ENCODE measurements at places on chromosomes 11 and 22. TPM values are rescaled to one million over a fixed set of nuclear protein-coding genes. Genes with fewer than 3 reads are reported as not detected.

- H3K36me3 ChIP-seq = peaks cover 59% of the 10 kb centered on the region
- H3K27me3 ChIP-seq = no peaks in the 10 kb centered on the region
- peak overlapping the region; percentile 62 for H3K4me3 ChIP-seq
- H3K27ac ChIP-seq = peak overlapping the region; percentile 79
- peaks cover 97% of the 10 kb centered on the region for H3K4me1 ChIP-seq
- DNase-seq = peak; percentile 60
Observed at GRCh38 chr22:36356708-36357624, 30.8 kb downstream of the MYH9 start.

GRCh38 chr11:104095791-104096190, 59.4 kb downstream of the DDI1 start:
- no peaks in the 10 kb centered on the region for H3K36me3 ChIP-seq
- no peaks in the 10 kb centered on the region for H3K27me3 ChIP-seq
- no peak overlapping the region for H3K27ac ChIP-seq
- no peaks in the 10 kb centered on the region for H3K4me1 ChIP-seq

DNA sequence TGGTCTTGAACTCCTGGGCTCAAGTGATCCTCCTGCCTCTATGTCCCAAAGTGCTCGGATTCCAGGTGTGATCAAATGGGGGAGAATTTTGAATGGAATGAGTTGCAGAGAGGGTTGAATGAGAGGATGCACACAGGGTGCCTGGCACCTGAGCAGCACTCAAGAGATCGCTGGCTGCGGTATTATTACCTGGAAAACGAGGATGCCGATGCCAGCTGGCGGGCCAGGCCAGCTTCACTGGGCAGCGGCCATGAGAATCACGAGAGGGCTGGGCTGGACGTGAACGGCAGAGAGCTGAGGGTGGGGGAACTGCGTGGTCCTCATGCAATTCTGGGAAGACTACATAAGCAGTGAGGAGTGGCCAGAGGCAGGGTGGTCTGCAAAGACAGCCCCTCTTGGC, 2.9 kb downstream of the MGAT3 start:
- H3K4me3 ChIP-seq = no peak overlapping the region
- DNase-seq = no peak
- H3K27ac ChIP-seq = no peak overlapping the region
- H3K4me1 ChIP-seq = peaks cover 6% of the 10 kb centered on the region

DNA sequence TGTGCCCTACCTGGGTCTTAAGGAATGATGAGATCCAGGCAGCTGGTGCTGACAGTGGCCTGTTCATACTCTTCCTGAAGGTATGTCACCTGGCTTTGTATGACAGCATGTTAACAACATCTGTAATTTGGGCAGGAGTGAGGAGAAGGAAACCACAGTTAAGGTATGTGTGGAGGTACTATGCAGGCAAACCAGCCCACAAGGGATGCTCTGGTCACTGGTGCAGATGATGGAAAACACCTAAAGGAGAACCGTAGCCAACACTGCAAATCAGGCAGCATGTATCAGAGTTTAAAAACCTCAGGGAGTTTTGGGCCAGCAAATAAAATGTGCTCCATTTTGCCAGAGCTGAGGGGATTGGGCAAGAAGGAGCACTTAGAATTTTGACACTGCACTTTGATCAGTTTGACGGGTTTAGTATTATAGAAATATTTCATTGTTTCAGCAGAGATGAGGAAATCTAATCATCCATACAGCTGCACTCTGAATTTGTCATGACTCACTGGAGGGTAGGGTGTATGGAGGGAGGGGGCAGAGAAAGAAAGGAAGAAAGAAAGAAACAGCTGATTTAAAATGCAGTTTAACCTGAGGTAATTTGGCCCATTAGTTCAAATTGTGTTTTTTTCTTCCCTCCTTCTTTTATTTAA, 260.9 kb downstream of the KIRREL3 start:
- no peak overlapping the region for H3K4me3 ChIP-seq
- H3K27me3 ChIP-seq = peaks cover 7% of the 10 kb centered on the region
- H3K36me3 ChIP-seq = no peaks in the 10 kb centered on the region
- no peak overlapping the region for H3K27ac ChIP-seq
- DNase-seq = no peak

DNA sequence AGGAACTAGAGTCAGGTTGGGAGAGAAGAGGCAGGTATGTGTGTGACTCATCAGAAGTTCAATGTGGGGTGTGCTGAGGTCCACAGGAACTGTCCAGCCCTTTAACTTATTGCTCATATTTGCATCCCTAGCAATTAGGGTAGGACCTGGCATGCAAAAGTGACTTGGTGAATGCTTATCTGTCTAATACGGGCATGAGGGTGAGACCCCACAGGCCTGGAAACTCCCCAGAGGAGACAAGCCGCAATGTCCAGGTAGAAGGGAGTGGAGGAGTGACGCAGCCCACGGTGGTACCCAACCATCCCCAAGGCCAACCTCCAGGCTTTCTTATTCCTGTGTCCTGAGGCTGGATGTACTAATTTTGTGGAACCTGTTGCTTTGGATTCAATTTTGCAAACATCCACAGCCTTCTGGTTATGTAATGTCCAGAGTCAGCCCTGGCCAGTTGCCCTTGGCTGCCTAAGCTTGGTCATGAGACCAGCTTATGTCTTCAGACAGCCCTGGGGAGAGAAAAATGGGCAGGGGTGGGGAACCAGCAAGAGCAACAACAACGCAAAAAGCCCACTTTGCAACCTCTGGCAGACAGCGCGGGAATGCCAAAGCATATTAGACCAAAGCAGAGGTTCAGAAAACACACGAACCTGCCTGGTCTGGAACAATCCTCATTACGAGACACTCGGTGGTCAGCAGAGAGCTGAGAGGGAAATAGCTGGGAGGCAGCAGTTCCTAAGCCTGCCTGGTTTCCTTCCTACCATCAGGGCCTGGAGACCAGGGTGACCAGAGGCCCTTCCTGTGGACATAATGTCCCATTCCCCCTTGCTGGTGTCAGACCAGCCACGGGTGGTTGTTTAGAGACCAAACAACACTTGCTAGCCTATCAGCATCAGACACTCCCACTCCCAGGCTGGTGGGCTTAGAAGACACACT, 49.3 kb downstream of the TIMP3 start:
- DNase-seq = no peak
- no peak overlapping the region for H3K27ac ChIP-seq
- H3K27me3 ChIP-seq = no peaks in the 10 kb centered on the region
- H3K4me3 ChIP-seq = no peak overlapping the region

RAG2 gene
- not detected for total RNA-seq

- DNase-seq = no peak
- peak overlapping the region; percentile 76 for H3K27ac ChIP-seq
- peaks cover 55% of the 10 kb centered on the region for H3K36me3 ChIP-seq
- peaks cover 93% of the 10 kb centered on the region for H3K4me1 ChIP-seq
Observed at GRCh38 chr22:30312053-30312452, 14.7 kb downstream of the TBC1D10A start.

DNA sequence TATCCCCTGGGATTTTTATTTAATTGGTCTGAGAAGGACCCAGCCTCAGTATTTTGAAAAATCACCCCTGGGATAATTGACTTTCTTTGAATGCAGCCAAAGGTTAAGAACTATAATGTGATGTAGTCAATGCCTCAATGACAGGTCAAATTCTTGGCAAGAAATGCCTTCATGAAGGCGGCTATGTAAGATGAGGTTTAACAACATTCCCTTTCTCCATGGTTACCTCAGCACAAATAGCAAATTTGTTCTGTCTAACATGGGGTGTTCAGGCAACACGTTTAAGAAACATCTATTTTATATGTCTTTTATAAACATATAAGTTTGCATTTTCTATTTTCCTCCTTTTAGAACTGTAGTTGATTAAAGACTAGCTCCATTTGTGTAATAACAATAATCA, 5.3 kb downstream of the SLN start:
- no peak overlapping the region for H3K27ac ChIP-seq
- no peak overlapping the region for H3K4me3 ChIP-seq
- H3K4me1 ChIP-seq = no peaks in the 10 kb centered on the region
- peaks cover 36% of the 10 kb centered on the region for H3K27me3 ChIP-seq
- DNase-seq = no peak

DNA sequence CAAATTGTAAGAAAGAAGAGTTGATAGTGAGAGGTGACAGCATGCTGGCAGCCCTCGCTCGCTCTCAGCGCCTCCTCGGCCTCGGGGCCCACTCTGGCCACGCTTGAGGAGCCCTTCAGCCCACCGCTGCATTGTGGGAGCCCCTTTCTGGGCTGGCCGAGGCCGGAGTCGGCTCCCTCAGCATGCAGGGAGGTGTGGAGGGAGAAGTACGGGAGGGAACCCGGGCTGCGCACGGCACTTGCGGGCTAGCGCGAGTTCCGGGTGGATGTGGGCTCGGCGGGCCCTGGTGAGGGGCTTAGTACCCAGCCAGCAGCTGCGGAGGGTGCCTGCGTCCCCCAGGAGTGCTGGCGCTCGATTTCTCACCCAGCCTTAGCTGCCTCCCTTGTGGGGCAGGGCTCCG, 539.7 kb upstream of the CCDC179 start:
- H3K4me1 ChIP-seq = no peaks in the 10 kb centered on the region
- H3K36me3 ChIP-seq = no peaks in the 10 kb centered on the region
- DNase-seq = no peak
- no peaks in the 10 kb centered on the region for H3K27me3 ChIP-seq
- H3K4me3 ChIP-seq = no peak overlapping the region
- H3K27ac ChIP-seq = no peak overlapping the region

DNA sequence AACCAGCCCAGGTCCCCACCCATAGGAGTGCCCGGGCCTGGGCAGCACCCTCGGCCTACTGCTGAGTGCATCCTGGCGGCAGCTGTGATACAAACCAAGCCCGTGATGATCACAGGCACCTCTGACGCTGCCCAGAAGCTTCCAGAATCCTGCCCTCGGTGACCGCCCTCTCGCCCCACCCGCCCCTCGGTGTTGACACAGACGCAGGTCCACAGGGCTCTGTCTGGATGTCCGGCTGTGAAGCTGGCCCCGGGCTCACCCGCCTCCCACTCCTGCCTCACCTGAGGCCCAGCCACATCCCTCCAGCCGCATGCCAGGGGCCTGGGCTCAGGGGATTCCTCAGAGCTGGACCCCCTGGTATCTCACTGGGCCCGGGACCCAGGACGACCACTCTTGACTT, 191.0 kb downstream of the BRD1 start:
- H3K27me3 ChIP-seq = no peaks in the 10 kb centered on the region
- H3K4me3 ChIP-seq = no peak overlapping the region
- DNase-seq = no peak
- H3K4me1 ChIP-seq = no peaks in the 10 kb centered on the region

- H3K27ac ChIP-seq = no peak overlapping the region
- no peak overlapping the region for H3K4me3 ChIP-seq
- no peaks in the 10 kb centered on the region for H3K27me3 ChIP-seq
- H3K36me3 ChIP-seq = no peaks in the 10 kb centered on the region
- DNase-seq = no peak
Observed at GRCh38 chr11:43138621-43139140, 173.1 kb upstream of the API5 start.

APOL5 gene
- total RNA-seq = not detected

DUSP8 gene
- total RNA-seq = 2.7 TPM

OR4C46 gene
- not detected for total RNA-seq

DNA sequence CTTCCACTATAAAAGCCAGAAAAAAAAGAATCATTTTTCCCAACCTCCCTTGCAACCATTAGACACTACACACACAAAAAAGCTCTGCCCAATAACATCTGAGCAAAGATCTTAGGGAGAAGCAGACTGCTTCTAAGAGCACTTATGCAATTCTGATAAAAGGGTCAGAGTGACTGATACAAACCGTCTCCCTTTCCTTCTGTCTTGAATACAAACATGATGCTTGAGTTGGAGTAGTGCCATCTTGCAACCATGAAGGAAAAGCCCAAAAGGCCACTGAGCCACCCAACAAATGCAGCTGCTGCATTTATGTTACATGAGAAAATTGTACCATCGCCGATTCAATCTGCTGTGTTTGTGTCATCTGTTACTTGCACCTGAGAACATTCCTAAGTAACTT, 47.6 kb upstream of the EED start:
- H3K4me3 ChIP-seq = no peak overlapping the region
- H3K27ac ChIP-seq = no peak overlapping the region
- peaks cover 7% of the 10 kb centered on the region for H3K36me3 ChIP-seq
- H3K4me1 ChIP-seq = peaks cover 41% of the 10 kb centered on the region

TSPAN32 gene
- 48.0 TPM for total RNA-seq

DNA sequence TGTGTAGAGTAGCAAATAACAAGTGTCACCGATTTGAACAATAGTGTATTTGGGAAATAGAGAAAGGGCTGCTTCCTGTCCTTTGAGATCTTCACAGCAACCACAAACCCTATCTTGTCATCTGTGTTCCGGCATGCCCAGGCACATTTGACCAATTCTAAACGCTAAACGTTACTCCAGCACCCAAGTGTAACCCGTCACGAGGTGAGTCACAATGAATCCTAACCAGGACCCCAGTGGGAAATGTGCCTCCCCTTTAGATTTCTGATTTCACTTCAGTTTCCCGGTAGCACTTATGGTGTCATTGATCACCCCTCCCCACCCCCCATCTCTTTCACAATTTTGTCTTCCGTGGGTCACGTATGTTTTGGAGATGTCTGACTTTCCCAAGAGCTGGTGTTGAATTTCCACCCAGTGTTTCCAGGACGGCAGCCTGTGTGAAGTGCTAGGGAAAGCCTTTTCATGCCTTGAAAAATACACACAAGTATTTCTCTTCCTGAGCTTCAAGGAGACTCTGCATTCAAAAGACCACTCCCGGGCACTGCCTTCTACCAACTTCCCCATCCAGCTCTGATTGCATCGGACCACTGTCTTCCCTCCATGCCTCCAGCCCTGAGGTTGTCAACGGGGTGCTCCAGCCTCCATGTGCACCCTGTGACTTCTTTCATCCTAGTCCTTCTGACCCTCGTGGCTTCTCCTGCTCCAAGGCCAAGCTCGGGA, 10.5 kb upstream of the C11orf24 start:
- H3K4me1 ChIP-seq = peaks cover 28% of the 10 kb centered on the region
- peaks cover 17% of the 10 kb centered on the region for H3K27me3 ChIP-seq
- H3K27ac ChIP-seq = peak overlapping the region; percentile 74
- peak; percentile 64 for DNase-seq

DNA sequence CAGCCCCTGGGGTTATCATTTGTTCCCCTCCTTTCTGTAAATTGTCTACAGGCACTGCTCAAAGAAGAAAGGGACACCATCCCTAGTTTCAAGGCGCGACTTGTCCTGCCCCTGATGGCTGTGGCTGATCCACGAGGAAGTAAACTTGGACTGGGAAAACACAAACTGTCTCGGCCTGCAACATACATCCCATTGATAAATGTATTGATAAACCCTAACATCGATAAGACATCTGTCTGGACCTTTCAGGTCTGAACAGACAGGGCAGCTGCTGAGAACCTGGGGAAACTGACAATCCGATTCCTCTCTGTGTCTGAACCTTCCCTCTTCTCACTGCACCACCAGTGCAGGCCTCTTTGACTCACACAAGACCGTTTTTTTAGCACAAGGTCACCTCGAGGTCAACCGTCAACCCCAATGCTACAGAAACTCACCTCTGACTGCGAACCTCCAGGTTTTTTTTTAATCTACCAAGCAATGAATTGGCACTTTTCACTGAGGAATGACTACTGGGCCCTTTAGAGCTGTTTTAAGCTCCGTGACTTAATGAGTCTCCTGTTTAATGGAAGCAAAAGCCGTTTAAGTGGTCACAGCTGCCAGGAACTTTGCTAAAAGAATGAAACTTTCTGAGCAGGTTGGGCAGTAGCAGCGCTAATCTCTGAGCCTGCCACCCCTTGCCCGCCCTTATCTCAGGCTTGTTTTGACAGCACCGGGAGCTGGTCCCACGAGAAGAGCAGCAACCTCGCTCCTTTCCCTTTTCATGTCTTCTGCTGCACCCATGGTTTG, 203.8 kb upstream of the TMEM45B start:
- no peaks in the 10 kb centered on the region for H3K4me1 ChIP-seq
- no peaks in the 10 kb centered on the region for H3K27me3 ChIP-seq
- no peak overlapping the region for H3K27ac ChIP-seq
- no peak overlapping the region for H3K4me3 ChIP-seq

TRIM6 gene
- 0.60 TPM for total RNA-seq

All from activated CD4-positive, alpha-beta memory T cell treated with anti-CD3 and anti-CD28 coated beads, Interleukin-2, amount 10 ng/mL, durations not matched to agents 7 days and 5 days (primary cell).